ENCODE measurements at places on chromosomes 7 and 10. TPM values are rescaled to one million over a fixed set of nuclear protein-coding genes. Genes with fewer than 3 reads are reported as not detected.

GRCh38 chr10:130761788-130762301, 549.7 kb downstream of the TCERG1L start:
- DNase-seq, result no peak

Gene FUOM
- total RNA-seq, result 28.8 TPM

DNA sequence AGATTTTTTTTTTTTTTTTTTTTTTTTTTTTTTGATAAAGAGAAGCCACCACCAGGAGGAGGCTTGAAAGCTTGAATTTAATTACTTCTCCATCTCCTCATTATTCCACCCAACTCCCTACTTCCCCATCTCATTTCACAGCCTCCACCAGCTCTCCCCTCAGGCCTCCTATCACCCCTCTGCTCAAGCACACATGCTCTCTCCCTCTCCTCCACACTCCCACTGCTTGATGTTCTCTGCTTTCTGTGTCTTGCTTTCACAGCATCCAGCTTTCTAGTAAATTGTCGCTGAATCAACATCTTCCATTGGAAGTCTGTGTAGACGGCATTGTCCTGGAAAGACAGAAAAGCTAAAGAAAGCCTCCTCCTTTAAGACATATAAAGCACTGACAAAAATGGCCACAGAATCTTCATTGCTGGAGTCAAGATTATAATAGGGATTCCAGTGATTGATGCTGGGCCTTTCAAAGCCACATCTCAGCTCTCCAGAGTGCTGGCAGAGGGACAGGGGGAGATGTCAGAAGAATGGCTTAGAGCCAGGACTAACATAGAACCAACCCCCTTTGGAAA, 58.3 kb downstream of the DOCK4 start:
- no peak for DNase-seq

- no peak for DNase-seq
These were observed 6.0 kb downstream of the CYCS start for GRCh38 chr7:25119102-25119501.

Gene HIPK2
- total RNA-seq, result 34.3 TPM
